Heart left ventricle (tissue), 16 donors: ENCODE measurements at places on chromosomes 11 and 22.

DNA sequence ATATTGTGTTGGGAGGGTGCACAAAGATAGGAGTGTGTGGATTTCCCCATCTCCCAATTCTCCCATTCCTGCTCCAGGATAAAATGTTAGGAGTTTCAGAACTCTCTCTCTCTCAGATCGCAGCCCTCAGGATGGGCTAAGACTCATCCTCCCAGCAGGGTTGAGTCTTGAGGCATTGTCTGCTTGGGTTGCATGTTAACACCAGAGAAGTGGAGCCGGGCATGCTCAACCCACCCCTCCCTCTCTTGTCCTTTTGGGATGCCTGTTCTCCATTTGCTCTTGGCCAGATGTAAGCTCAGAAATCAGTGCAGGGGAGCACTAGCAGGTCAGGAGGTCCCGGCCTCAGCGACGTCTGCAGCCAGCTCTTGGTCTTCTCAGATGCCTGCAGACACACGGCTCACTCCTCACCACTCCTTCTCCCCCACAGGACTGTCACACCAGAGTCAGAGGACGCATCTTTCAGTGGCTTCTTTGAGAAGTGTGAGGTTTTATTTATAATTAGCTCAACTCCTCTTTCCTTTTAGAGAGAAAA lies 1456.5 kb downstream of the TBC1D22A start:
- DNase-seq: no peak

DNA sequence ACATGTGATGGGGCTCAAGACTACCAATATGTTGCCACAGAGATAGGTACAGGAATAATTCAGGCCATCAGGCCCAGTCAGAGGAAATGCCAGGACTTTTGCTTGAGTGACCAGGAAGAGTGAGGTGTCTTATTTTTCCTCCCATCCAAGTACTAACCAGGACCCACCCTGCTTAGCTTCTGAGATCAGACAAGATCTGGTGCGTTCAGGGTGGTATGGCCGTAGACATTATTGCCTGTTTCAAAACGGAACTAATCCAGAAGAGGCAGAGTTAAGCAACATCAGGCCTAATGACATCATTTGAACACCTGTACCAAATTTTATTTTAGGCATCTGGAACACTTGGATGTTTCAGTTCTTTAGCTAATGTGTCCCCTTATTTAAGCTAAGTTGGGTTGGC lies 205.5 kb upstream of the POU2AF2 start:
- DNase-seq: no peak

DNA sequence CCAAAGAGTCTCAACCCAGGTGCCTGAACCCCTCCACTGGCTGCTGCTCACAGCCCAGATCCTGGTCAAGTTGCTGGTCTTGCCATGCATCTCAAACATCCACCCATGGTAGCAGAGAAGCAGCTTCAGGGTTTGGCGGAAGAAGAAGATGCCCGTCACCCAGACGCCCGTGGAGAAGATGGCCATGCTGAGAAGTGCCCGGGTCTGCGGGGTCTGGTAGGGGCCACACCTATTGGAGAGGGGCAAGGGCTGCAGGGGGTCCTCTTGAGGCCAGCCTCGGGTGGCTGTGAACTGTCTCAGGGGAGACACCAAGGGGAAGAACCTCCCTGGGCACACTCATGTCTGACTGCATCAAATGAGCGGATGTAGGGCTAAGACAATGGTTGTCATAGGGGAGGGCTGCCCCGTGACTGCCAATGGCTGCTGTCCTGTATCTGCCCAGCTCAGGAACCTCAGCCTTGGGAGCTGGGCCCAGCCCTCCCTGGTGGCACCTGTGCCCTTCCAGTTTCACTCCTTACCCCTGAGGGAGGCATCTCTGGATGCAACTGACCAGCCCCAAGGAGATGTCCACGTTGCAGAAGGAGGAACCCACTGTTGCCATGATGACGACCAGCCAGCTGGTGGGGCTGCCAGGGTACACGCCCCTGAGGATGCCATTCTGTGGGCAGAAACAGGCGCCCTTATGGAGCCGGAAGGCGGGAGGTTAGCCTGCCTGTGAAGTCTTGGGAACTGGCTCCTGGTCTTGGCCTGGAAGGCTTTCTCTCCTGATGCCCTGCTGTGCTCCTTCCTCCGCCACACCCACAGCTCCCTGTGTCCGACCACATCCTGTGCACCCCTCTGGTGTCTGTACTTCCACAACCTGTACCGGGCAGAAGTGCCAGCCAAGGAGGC lies 1.2 kb downstream of the CPT1B start:
- DNase-seq: no peak

DNA sequence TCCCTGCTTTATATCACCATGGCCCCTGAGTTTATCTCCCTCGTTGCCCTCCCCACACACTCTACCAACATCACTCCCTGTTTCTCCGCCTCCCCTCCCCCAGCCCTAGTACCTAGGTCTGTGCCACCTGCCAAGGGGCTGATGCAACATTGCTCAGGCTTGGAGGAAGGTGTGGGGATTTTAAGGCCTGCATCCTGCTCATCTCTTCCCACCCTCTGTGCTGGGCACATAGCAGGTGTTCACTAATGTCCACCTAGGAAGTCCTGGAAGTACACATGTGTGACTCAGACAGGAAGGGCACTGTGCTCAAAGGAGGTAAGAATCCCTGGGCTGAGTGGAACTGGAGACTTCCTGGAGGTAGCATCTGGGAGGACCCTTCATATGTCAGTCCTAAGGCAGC lies 37.0 kb downstream of the PDE2A start:
- no peak for DNase-seq

DNA sequence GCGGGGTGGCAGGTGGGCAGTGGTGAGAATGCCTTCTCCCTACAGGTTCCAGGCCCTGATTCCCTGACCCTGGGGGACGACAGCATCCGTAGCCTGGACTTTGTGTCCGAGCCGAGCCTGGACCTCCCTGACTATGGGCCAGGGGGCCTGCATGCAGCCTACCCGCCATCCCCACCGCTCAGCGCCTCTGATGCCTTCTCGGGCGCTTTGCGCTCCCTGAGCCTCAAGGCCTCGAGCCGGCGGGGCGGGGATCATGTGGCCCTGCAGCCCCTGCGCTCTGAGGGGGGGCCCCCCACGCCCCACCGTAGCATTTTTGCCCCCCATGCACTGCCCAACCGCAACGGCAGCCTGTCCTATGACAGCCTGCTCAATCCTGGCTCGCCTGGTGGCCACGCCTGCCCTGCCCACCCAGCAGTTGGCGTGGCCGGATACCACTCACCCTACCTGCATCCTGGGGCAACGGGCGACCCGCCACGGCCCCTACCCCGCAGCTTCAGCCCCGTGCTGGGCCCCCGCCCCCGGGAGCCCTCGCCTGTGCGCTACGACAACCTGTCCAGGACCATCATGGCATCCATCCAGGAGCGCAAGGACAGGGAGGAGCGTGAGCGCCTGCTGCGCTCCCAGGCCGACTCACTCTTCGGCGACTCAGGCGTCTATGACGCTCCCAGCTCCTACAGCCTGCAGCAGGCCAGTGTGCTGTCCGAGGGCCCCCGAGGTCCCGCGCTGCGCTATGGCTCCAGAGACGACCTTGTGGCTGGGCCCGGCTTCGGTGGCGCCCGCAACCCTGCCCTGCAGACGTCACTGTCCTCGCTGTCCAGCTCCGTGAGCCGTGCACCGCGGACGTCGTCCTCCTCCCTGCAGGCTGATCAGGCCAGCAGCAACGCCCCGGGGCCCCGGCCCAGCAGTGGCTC lies 7.9 kb downstream of the CCDC188 start:
- DNase-seq: no peak

DNA sequence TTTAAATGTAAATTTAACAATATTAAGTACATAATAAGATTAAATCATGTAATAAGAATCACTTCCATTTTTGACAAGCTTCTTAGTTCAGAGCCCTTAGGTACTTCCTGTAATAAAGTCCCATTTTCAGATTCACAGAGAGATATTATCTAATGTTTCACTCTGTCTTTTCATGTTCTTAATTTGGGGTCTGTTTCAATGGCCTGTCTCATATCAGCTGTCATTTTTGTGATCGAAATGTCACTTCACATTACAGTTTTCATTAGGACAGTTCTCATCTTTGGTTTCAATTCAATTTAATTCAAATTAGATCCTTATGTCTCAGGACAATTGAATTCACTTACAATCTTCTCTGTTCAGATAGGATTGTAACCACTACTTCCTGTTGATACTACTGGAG lies 22.6 kb upstream of the OLFML1 start:
- no peak for DNase-seq

- DNase-seq: no peak
These were observed 112.0 kb upstream of the ARHGAP42 start for GRCh38 chr11:100574894-100575769.

DNA sequence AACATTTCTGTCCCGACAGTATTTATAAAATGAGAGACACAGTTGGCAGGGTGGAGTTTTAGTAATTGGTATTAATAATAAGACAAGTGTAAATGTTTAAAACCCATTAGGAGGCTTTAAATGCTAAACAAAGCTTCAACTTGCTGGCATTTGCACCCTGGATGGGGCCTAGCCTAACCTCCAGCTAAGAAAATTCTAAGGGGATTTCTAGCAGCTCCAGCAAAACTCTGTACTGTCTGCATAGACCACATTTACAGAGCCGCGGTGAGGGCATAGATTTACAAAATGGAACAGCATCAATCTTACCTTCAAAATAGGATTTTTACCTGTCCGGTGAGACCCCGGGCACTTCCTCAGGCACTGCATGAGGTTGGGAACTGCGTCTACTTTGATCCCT lies 113.9 kb upstream of the ANO1 start:
- DNase-seq: no peak

DNA sequence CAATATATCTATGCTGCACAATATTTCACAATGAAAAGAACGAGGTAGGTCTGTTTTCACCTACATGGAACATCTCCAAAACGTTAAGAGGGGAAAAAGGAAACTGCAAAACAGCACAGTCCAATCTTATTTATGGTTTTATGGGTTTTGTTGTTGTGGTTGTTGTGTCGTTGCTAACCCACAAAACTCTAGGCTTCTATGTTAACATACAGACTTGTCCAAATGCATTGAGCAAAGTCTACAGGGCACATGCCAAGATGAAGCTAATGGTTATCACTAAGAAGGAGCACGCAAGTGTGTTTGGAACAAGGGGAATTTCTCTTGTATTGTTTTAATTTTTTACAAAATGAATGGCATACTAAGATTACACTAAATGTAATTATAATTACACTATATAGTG lies 48.6 kb downstream of the AHNAK start:
- no peak for DNase-seq

- no peak for DNase-seq
These were observed 305.9 kb downstream of the BRD1 start for GRCh38 chr22:49521787-49522224.

GRCh38 chr11:561148-562003 lies 606 bp downstream of the RASSF7 start:
- no peak for DNase-seq

DNA sequence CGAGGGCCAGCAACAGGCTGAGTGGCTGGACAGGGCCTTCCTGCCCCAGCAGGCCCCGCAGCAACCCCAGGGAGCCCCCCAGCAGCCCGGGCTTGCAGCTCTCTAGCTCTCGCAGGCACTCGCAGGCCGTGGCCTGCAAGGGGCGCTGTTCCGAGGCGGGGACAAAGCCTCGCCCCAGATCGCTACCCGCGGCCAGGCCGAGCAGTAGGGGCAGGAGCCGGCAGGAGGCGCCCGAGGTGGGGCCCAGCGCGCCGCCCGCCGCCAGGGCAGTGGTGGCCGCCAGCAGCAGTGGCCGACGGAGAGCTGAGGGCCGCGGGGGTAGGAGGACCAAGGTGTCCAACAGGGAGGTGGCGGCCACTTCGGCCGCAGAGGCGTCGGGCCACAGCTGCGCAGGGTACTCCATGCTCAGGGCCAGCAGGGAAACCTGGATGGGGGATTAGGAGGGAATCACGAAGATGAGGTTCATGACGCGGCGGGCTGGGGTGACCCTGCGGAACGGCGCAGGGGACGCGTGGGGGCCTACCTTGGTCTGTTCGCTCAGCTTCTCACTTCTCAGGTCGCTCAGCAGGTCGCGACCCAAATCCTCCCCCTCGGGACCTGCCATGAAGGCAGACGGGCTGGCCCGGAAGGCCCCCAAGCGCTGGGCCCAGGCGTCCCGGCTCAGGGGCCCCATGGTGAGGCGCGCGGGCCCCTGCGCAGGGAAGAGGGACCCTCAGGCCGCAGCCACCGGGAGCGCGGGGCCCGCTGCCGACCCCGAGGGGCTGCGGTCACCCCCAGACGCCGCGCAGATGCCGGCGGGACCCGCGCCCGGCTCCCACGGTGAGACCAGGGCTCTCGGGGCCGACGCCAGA lies 632 bp downstream of the AP5B1 start:
- DNase-seq: peak; percentile 80

DNA sequence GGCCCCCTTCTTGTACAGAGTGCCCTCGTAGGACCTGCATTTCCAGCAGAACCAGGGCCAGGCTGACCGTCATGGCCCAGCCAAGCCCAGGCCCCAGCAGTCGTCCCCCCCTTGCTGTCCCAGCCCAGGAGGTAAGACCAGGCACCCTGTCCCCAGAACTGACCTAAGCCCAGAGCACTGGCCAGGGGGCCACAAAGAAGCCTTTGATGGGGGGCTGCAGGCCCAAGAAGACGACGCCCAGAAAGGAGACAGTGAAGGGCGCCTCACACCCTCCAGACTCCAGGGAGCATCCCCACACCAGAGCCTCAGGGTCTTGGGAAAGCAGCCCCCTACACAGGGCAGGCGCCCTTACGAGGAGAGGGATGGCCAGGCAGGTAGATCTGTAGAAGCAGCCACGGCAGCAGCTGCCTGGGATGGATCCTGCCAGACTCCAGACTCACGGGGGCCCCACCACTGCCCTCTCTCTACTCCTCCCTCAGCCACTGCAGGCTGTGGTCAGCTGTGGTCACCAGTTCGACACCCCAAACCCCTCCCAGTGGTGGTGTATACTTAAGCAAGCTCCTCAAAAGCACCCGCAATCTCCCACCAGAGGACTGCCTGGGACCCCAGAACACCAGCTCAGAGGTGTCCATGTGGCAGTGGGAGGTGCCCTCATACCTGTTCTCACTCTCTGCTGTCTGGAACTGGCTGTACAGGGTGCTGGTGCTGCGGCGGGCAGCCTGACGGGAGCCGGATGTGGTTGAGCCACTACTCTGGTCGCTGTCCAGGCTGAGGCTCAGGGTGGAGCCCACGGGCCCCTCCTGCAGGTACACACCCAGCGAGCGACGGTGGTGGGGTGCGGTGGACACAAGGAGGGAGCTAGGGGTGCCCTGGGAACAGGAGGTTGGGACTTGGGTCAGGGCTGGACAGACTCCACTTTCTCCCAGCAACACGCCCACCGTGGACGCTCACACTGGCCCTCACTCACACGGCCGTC lies 27.0 kb downstream of the SBF1 start:
- no peak for DNase-seq

DNA sequence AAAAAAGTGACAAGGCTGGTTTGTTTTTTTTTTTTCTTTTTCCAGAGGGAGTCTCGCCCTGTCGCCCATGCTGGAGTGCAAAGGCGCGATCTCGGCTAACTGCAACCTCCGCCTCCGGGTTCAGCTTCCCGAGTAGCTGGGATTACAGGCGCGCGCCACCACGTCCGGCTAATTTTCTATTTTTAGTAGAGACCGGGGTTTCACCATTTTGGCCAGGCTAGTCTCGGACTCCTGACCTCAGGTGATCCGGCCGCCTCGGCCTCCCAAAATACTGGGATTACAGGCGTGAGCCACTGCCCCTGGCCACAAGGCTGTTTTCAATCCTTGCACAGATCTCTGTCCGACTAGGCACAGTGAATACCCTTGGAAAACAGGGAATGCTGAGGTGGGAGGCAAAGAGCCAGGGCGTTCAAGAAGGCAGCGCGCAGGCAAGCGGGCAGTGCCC lies 566 bp downstream of the ATP6V1E1 start:
- no peak for DNase-seq
